ENCODE measurements at places on chromosomes 3 and 15.

GRCh38 chr3:104628185-104628789, 738.4 kb upstream of the ALCAM start:
- DNase-seq, result no peak

DNA sequence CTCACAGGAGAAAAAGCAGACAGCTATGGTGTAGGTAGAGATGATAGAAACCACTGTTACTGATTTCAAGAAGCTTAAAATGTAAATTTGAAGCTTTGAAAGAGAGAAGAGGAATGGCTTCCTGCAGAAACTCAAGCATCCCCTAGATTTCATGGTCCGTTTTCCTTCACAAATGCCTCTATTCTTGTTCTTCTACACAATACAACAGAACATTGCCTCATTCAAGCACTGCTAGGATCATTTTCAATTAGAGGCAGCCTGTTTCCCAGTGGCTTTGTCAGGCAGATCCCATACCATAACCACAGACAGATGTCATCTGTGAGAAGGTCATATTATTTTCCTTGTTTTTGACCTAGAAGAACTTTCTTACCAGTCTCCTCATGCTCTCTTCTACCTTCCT, 77.9 kb upstream of the SPRED1 start:
- no peak for DNase-seq

GRCh38 chr15:76974456-76975036, 20.4 kb upstream of the PSTPIP1 start:
- DNase-seq, result no peak

DNA sequence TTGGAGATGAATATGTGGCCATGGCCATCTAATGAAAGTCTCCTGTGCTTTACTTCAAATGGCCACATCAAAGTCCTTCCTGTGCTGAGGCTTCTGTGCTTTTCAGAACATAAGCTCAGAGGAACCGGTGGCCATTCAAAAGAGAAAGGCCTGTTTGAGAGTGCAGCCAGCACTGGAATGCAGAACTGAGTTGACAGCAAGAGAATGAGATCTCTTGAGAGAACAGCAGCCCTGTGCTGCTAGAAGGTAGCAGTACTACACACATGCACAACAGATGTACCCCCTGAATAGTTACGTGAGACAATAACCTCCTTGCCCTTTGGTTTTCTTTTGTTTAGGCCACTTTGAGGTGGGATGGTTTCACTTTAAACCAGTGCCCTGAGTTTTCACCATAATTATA, 292.5 kb downstream of the PTPRG start:
- no peak for DNase-seq

- no peak for DNase-seq
These were observed 639.4 kb upstream of the TBL1XR1 start for GRCh38 chr3:177836671-177837070.

DNA sequence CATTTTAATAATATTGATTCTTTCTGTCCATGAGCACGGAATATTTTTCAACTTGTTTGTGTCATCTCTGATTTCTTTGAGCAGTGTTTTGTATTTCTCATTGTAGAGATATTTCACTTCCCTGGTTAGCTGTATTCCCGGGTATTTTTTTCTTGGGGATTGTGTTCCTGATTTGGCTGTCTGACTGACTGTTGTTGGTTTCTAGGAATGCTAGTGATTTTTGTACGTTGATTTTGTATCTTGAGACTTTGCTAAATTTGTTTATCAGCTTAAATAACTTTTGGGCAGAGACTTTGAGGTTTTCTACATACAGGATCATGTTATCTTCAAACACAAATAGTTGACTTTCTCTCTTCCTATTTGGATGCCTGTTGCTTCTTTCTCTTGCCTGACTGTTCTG, 418.8 kb upstream of the ALCAM start:
- DNase-seq, result no peak
